A172 (cell line): ENCODE measurements at places on chromosomes 7 and 10. TPM values are rescaled to one million over a fixed set of nuclear protein-coding genes. Genes with fewer than 3 reads are reported as not detected.

NEUROD6 gene
- total RNA-seq, result not detected in 2 replicates

LGI1 gene
- total RNA-seq, result not detected in 2 replicates

KEL gene
- total RNA-seq, result 0.46 TPM in 1 of 2 replicates, not detected in the other

MYO1G gene
- total RNA-seq, result 0.76 and 1.6 TPM in 2 replicates

HOXA1 gene
- total RNA-seq, result 0.34 TPM in 1 of 2 replicates, not detected in the other
